ENCODE measurements at places on chromosomes 7 and 10. TPM values are rescaled to one million over a fixed set of nuclear protein-coding genes. Genes with fewer than 3 reads are reported as not detected.

Gene ANKRD1
- not detected for total RNA-seq

Gene NODAL
- not detected for total RNA-seq

GRCh38 chr7:121278120-121279021, 50.4 kb upstream of the WNT16 start:
- DNase-seq = no peak

DNA sequence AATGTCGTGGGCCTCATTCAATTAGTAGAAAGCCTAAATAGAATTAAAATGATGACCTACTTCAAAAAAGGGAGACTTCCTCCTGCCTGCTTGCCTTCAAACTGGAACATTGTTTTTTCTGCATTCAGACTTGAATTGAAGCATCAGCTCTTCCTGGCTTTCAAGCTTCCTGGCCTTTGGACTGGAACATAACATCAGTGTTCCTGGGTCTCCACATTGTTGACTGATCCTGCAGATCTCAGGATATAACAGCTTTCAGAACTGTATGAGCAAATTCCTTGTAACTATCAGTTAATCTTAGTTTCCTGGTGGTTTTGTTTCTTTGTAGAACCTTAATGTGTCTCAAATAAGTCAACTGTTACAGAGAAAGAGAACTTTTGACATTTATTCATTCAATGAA, 18.6 kb downstream of the MAGI2 start:
- no peak for DNase-seq

- DNase-seq = no peak
Observed at GRCh38 chr10:86706977-86707376, 38.7 kb downstream of the LDB3 start.

GRCh38 chr10:2223548-2224320, 486.4 kb upstream of the ADARB2 start:
- DNase-seq = no peak

DNA sequence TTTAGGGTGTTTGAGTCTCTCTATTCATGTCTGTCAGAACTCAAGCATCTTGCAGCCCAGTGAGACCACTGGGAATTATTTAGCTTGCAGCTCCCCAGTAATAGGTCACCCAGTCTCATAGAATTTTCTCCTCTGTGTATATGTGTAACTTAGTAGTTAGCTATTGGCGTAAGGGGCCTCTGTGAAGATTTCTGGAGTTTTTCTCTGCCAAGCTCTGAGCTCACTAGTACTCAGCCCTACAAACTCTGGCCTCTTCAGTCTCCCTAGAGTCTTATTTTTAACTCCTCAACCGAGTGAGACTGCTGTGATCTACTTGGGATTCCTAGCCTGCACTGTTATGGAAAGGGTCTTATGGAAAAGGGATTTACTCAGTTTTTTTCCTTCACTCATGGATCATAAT, 90.2 kb downstream of the PPP1R9A start:
- DNase-seq = no peak

DNA sequence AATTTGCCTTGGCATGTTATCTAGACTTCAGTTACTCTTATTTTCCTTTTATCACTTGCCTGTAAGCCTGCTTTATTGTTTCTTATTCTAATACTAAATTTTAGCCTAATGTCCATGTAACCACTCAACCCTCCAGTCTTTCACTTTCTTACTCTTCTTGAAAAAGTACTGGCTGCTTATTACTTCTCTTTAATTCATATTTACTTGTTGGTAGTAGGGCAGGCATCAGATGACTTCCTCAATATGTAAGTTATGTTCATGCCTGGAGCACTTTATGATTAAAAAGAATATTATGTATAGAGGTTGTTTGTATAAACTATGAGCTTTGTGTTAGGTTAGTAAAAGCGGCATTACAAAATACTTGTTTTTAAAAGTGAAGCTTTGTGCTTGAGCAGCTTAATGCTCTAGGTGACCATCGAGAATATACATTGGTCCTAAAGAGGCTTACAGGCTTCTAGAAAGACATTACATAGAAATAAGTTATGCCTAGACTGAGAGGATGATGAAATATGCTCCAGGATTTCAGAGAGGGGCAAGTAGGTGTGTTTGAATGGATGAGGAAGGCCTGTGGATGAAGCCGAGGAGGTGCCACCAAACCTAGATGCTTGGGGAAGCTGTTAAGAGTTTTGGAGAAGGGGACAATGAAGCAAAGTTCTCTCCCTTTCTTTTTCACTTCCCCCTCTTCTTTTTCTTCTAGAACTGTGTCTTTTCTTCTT, 207.1 kb upstream of the HDAC9 start:
- DNase-seq = no peak

DNA sequence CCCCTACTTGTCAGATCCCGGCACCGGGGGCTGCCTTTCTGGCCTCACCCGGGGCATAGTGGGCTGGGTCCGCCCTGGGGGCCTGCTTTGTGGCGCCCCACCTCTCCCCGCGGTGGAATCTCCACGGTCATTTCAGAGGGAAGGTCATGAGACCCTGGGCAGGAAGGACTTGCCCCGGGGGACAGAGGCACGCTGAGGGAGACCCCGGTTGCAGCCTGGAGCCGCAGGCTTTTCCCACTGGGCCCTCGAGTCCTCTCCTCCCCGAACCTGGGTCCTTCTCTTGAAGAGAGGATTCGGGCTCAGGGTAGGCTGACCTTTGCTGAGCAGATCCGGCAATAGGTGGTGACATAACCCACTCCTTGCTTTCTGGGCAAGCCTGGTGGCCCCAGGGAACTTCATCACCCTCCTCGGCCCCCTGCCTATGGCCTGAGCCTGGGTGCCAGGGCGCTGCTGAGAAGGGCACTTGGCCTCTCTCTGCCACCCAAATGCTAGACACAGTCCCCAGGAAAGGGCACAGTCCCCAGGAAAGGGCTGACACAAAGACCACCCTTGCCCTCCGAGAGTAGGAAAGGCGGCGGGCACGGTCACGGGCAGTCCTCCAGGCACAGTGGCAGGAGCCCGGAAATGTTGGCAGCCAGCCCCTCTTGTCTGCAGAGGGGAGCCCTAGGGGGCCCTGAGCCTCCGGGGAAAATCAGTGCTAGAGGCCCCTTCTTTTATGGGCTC, 36.2 kb downstream of the FKBP6 start:
- DNase-seq = no peak

DNA sequence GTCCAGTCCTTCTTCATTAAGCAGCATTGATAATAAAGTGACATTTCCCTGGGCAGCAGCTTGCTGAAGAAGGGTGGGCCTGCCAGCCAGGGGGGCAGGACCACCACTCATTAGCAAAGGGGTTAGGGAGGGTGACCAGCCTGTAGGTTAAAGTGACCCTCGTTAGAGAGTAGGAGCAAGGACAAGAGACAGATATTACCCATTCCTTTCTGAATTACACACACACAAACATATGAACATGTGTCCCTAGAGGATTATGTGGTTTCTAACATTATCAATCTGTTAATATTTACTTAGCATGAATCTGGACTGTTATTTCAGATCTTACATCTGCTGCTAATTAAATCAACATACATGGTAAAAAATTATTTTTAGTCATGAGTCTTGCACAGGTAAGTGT, 88.9 kb downstream of the CTTNBP2 start:
- DNase-seq = no peak

Measured in activated naive CD4-positive, alpha-beta T cell treated with anti-CD3 and anti-CD28 coated beads, Interleukin-2, amount 50 U/mL, for 72 hours (primary cell).